Motor neuron (in vitro differentiated cells): ENCODE measurements at places on chromosomes 6 and 20. TPM values are rescaled to one million over a fixed set of nuclear protein-coding genes. Genes with fewer than 3 reads are reported as not detected.

GRCh38 chr6:347232-347631, 44.3 kb upstream of the IRF4 start:
- ATAC-seq, result no peak

- ATAC-seq, result peak; percentile 75
Measured at GRCh38 chr20:51404297-51405060, 138.0 kb downstream of the NFATC2 start.

- ATAC-seq, result no peak
Measured at GRCh38 chr20:39700528-39700927, 738.4 kb downstream of the DHX35 start.

- no peak for ATAC-seq
Measured at GRCh38 chr20:6583134-6583738, 184.2 kb upstream of the BMP2 start.

- ATAC-seq, result no peak
Measured at GRCh38 chr6:106450653-106451052, 90.1 kb downstream of the CRYBG1 start.

GRCh38 chr6:129632172-129632613, 77.8 kb downstream of the ARHGAP18 start:
- ATAC-seq, result no peak

DNA sequence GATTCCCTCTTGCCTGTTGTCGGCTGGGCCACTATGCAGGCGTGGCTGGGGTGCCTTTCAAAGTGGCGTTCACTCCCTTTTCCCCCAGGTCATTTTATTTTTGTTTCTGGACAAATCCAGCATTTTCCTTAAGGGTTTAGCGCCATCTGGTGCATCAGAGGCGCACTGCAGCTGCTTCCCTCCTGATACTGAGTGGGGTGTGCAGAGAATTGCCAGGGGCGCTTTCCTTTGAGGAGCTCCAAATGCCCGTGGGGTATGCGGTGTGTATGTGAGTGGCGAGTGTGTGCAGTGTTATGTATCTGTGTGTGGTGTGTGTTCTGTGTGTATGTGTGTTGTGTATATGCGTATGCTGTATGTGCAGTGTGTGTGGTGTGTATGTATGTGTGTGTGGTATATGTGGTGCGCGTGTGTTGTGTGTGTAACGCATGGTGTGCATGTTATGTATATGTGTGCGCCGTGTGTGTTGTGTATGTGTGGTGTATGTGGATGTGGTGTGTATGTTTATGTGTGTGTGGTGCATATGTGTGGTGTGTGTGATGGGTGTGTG, 100.1 kb upstream of the AGPAT4 start:
- peak; percentile 62 for ATAC-seq

DNA sequence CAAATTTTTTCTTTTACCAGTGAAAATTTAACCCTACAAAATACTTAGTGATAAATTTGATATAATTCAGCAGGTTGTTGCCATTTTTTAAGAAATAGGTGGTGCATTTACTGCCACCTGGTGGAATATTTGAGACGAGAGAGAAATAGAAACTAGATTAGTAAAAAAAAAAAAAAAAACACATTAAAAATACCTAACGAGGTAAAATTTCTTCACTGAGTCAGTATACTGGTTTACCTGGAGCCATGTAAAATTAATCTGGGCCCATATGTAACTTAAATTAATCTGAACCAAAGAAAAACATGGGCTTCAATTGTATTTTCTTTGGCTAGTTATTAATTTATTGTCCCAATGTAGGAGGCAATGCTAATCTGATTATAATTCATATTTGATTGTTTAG, 520.8 kb downstream of the EPM2A start:
- no peak for ATAC-seq

GRCh38 chr6:73028893-73029450, 196.3 kb downstream of the KHDC1L start:
- ATAC-seq, result peak; percentile 31

DNA sequence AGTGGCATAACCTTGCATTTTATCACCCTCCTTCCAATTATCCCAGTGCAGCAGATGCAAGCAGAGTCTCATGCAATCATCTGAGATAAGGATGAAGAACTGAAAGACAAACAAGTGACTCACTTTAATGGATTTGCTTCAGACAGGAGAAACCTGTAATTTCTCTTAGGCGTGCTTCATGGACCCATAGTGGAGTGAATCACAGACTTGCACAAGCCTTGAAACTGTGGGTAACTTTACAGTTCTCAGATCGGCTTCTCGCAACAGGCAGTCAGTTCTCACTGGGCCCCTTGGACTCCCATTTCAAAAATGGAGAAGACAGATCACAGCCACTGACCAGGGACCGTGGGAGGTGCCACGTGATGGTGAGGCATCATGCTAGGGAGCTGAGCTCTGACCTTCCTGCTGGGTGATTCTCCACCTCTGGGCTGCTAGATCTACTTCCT, at the start of gene ADGRF4:
Gene ADGRF4, plus strand, starts transcription at position 239 of the 446 bp plus-strand sequence. CDS start 8,666 bp downstream, outside the sequence.
- ATAC-seq, result no peak

DNA sequence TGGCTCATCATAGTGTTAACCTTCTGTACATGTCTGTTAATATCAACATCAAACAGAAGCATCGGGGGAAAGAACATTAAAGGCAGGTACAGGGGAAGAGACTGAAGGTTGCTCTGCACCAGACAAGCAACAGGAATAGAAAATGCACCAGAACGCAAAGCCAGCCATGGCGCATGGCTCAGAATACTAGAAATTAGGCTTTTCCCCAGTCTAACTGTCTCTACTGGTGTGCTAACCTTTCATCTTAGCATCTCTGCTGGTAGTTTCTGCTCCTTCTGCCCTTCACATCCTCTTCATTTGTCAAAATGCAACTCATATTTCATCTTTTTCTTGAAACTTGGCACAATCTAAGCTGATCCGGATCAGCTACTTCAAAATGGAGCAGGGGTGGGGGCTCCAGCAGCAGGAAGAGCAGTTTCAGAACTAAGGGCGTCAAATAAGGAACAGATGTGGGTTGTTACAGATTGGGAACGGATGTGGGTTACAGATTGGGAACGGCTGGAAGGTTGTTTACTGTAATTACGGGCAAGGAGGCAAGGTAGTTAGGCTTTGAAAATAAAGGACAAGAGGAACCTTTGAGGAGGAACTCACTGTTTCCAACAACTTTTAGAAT, 13.1 kb upstream of the RNASET2 start:
- ATAC-seq, result no peak

DNA sequence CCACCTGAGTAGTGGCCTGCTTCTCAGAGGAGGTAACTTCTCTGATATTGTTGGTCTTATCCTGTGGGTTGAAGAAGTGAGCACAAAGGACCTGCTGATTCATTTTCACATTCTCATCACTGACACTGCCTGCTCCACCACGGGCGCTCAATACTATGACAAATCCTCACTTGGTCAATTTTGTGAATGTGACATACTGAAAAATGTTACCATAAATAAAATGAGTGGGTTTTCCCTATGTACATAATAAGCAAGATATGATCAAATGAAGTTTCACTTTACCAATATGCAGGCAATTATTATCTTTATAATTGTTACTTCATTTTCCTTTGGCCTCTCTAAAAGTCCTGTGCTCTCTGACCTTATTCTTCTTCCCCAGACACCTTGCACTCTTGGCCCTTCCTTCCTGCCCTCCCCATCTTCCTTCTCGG, 71.5 kb upstream of the RIPOR2 start:
- no peak for ATAC-seq

GRCh38 chr6:170295510-170296422, 4.9 kb upstream of the DLL1 start:
- ATAC-seq, result peak; percentile 56

DNA sequence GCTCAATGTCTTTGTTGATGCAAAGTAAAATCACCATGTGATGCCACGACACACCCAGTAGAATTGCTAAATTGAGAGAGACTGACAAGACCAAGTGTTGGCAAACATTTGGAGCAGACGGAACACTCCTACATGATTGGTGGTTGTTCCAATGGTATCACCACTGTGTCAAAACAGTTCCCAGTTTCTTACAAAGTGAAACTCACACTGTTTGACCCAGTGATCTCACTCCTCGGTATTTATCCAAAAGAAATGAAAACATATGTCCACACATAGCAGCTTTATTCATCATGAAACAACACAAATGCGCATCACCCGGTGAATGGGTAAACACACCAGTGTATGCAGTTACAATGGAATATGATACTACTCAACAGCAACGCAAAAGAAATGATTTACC, 74.0 kb upstream of the SULF2 start:
- ATAC-seq, result no peak

- ATAC-seq, result peak; percentile 22
Measured at GRCh38 chr6:143759666-143760065, 81.9 kb downstream of the PHACTR2 start.

DNA sequence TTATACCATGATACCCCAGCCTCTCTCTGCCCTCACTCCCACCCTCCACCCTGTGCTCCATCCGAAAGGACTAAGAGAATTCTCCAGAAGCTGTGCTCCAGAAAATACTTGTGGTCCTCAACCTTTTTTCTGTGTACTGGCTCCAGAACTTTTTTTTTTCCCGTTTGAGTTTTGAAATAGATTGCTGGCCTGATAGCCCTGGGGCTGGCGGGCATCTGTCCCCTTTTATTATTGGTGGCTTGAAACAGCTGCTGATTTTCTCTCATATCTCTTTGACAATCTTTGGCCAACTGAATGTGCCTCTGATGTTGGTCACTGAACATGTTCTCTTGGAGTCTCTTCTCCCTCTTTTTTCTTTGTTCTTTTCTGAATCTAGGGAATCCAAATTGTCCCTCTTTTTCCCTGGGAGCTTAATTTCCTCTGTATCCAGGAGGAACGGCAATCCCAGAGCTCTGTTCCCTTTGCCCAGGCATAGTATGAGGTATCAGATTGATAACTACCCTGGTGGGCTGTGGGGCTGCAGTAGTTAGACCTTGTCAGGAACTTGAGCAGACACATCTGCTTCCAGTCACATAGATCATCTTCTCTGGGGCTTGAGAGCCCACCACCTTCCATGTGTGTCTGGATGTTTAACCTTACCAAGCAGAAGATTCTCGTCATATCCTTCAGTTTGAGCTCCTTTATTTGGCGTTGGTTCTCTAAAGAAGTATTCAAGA, 1.6 kb downstream of the PPARD start:
- ATAC-seq, result no peak

DNA sequence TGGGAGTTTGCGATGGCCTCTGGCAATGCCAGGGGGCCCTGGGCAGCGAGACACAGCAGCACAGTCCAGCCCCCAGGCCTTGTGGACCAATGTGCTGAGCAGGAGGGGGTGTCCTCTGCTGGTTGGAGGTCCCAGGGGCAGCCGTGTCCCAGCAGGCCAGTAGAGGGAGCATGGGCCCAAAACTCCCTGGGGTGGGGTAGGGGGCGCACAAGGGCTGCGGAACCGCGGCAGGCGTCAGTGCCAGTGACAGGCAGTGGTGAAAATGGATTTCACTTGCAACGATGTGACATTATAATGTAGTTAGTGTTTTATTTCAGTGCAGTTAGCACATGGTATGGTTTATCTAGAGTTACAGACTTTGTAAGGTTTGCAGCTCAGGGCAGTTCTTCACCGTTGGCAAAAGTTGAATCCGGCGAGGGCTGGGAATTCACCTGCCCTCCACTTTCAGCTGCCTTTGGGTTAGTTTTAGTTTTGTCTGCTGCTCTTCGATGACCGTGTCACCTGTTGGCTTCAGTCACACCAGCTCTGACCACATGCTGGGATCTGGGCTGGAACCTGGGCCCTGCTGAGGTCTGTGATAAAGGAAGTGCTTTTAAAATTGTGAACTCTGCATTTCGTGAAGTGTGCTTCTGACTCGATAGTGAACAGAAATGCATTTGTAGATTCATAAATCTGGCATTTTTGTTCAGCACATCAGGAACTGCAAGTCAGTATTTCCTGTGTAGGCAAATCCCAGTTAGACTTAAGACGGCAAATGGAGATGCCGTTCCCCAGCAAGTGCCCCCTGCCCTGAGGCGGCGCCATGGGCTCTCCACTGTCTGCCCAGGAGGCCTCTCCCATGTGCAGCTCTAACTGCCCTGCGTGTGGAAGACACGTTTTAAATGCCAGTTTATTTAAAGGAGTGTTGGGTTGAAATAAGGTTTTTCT, 46.8 kb downstream of the PYGB start:
- peak; percentile 53 for ATAC-seq

GRCh38 chr20:23226612-23227265, 123.9 kb upstream of the NXT1 start:
- ATAC-seq, result no peak

- peak; percentile 46 for ATAC-seq
Measured at GRCh38 chr20:52972965-52973819, 1.0 kb downstream of the TSHZ2 start.

- ATAC-seq, result no peak
Measured at GRCh38 chr20:10445758-10446157, 10.7 kb downstream of the SLX4IP start.

DNA sequence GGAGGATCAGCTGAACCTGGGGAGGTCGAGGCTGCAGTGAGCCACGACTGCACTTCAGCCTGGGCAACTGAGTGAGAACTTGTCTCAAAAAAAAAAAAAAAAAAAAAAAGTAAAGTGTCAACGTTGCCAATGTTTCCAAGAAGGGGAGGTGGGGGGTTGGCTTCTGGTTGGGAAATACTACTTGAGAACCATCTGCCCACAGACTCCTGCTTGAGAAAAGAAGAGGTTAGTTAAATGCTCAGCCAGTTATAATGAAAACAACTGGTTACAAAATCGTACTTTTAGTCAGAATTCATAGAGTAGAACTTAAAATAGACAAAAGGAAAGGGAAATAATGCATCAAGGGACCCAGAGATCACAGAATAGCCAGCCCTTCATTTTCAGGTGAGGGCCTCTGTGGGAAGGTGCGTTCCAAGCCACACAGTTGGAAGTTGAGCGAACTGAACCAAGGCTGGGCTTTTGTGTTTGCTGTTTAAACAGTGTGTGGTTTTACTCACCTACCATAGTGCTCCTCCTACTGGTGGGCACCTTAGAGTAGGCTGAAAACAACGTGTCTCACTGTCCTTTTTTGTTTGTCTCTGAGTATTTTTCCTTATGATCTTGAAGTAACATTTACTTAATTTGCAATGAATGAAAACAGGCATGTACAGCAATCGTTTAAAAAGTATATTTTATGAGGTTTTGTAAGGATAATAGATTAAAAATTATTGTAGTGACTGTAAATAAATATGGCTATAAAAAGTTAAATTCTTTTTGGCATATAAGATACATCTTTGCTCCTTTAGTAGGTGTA, 200.7 kb downstream of the BCAS1 start:
- peak; percentile 42 for ATAC-seq

DNA sequence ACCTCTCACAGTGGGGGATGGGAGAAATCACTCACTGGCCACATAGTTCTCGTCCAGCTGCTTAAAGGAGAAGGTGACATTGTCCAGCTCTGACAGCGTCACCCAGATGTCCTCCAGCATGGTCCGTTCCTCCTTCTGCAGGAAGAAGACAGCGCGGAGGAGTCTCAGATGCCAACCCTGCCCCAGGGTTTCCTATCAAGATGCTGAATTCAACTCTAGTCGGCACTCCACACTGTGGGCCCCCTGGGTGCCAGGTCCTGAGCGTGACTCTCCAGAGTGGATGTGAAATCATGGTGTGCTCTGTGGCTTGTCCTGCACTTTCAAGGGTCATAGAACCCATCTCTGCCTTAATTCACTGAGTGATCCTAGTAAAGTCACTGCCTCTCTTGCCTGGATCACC, 193.2 kb downstream of the PREX1 start:
- no peak for ATAC-seq

GRCh38 chr20:63585616-63586565, 11.9 kb upstream of the HELZ2 start:
- no peak for ATAC-seq

GRCh38 chr6:63649847-63650265, 14.3 kb downstream of the PHF3 start:
- ATAC-seq, result no peak

- no peak for ATAC-seq
Measured at GRCh38 chr6:15299430-15300131, 53.7 kb downstream of the JARID2 start.

The FARS2 gene
- 10.9 and 13.6 TPM in 2 replicates for total RNA-seq

The PDE10A gene
- 15.3 and 15.9 TPM in 2 replicates for total RNA-seq

The ISM1 gene
- 17.9 and 20.0 TPM in 2 replicates for total RNA-seq

The SLC17A4 gene
- not detected in 2 replicates for total RNA-seq

The RIPOR3 gene
- 1.0 and 2.2 TPM in 2 replicates for total RNA-seq
